ENCODE measurements at places on chromosomes 7 and 10.
A peak's percentile ranks its signal among the peaks of the same experiment; 100 is the strongest.

DNA sequence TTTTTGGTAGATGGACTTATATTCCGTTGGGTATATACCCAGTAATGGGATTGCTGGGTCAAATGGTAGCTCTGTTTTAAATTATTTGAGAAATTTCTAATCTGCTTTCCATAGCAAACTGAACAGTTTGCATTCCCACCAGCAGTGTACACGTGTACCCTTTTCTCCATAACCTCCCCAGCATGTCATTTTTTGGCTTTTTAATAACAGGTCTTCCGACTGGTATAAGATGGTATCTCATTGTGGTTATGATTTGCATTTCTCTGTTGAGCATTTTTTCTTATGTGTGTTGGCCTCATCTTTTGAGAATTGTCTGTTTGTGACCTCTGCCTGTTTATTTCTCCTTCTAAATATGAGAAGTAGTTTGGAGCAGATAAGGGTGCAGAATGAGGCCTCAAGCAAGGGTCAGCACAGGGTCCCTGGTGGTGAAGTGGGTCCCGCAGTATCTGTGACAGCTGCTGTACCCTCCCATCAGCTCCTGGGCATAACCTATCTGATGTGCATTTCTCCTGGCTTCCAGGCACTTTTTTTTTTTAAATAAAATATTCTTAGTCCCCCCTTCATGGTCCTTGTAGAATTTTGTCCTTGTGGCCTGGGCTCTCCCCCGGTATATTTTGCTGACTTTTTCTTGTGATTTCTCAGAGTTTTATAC is 73.5 kb downstream of the PROSER2 start:
- DNase-seq, result no peak

DNA sequence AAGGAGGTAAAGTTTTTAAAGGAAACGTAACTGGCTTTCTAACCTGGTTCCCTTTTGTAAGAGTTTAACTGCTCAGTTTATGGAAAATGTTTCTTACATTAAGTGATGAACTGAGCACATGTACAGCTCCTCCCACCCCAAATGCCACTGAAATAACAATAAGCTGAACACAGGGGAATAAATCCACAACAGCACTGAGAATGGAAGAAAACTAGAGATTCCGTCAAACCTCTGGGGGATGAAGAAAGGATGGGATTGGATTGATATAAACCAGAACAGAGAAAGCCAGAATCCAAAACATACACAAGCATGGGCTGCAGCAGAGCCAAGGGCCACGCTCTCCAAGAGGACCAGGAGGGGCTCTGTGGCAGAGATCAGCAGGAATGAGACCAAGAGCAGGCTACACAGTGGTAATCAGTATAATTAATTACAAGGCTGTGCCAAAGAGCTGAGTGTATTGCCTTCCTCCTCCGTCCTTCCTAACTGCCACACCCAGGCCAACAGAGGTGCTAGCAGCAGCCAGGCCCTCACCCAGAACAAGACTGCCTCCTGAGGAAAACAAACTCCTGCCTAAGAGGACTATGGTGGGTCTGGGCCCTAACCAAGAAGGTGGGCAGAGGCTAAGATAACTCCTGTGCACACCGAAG is 73.9 kb downstream of the KIAA1549 start:
- DNase-seq, result no peak

DNA sequence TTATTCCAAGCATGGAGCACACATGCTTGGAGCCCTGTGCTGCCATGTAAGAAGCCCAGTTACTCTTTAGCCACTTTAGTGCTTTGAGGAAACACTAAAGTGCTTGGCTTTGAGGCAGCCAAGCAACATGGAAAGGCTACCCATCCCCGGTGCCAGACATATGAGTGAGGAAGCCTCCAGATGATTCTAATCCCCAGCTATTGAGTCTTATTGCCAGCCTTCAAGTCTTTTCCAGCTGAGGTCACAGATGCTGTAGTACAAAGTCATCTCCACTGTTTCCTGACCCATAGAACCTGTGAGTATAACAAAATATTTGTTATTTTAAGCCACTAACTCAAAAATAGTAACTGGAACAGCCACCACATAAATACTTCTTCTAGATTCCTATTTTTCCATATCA is 91.4 kb upstream of the CYP26C1 start:
- DNase-seq, result no peak

- DNase-seq, result no peak
Observed at GRCh38 chr10:99466632-99467223, 36.3 kb upstream of the GOT1 start.

DNA sequence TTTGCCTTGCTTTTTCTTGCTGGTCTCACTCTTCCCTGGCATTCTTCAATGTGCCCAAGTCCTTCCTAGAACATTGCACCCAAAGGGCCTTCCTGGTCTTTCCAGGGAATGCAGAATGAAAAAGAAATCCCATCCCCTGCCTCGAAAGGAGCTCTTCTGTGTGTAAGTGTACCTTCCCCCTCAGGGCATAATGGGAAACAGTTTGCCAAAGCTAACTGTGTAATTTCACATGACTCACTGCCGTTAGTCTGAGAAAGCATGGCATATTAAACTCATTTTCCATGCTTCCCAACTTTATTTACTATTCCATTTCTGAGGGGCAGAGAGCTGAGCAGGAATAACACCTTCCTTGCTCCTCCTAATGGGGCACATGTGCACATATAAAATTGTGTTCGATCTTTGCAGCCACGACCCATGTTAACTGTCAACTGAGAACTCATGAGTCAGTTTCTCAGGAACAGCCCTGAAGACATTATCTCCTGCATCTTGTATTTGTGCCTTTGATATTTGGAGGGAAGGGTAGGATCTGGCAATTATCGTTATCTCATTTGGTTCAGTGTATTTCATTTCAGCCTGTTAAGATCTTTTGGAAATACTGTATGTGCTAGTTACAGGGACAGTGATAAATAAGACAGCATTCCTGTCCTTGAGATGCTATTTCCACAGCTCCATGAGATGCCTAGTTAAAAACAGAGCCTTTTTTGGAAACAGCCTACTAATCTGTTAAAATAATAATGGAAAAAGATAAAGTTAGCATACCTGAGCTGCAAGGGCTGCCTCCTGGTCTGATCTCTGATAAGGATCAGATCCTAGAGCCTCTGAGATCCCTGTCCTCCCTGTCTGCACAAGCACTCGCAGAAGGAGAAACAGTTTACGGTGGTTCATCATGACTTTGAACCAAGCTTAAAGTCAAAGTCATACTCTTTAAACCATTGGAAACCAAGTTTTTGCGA is 42.3 kb downstream of the IKZF1 start:
- DNase-seq, result peak; percentile 13

DNA sequence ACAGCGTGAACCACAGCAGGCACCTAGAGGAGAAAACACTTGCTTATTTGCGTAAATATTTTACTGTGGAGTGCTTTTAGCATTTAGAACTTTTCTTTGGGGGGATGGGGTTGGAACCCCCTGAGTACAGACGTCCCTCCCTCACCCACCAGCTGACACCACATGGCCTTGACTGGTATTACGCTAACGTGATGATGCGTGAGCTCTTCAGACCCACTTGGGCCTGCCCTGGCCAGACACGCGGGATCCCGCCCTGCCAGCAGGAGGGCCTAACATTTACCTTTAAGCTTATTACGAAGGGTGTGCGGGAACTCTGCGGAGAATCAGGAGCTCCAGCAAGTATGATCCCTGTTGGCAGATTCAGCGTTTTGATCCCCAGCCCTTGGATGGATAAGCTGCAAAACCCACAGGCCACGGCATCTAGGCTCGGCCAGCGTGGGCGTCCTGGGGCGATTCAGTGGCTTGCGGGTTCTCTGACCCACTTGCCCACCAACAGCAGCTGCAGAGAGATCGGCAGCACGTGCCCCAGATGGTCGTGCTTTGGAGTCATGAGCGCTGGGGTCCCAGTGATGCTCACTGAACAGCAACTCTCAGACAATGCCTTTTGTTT is 545.5 kb upstream of the FOXK1 start:
- DNase-seq, result peak; percentile 11

DNA sequence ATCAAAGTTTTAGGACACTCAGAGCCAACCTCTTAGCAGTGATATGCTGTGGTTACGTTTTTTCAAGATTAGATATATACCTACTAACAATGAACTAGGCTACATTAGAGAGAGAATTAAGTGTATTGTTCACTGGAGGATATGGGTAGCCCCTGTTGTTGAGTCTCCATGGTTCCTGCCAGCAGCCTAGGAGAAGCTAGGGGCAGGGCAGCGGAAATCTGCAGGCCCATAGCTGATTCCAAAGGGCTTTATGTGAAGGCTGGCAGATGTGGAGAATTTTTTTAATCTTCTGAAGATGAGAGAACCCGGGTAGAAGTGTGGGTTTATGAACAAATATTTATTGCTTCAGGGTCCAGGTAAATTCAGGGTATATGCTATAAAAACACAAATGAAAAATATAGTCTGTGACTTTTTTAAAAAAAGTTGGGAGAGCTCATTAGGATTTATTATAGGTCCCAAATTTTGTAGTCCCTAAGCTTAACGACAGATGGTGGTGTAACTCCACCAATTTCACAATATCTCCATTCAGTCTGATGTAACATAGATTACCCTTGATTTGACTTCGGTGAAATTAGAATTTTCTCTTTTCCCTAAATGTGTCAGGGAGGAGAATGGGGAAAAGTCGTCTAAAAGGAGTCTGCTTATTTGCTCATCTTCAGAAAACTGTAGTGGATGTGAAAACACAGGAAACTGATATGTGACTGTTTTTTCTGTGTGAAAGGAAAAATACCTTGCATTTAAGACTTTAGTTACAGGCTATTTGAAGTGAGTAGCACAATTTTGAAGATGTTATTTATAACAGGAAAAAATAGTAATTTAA is 163.0 kb upstream of the PPP1R3A start:
- DNase-seq, result peak; percentile 79

DNA sequence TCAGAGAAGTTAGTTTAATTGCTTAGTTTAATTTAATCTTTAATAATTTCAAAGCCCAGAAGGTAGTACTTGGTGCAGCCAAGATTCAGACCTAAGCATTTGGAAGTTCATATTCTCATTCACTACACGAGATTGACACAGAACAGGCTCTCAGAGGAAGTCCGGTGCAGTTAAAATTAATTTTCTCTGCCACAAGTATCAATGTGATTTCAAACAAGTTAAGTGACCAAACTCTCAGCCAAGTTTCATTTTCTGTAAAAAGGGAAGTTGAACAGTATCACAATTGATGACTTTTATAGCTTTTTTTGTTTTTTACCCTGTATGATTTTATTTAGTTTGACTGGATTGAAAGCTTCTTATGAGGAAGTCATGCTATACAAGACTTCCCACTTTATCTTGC is 1494.9 kb upstream of the LRRTM3 start:
- DNase-seq, result no peak

DNA sequence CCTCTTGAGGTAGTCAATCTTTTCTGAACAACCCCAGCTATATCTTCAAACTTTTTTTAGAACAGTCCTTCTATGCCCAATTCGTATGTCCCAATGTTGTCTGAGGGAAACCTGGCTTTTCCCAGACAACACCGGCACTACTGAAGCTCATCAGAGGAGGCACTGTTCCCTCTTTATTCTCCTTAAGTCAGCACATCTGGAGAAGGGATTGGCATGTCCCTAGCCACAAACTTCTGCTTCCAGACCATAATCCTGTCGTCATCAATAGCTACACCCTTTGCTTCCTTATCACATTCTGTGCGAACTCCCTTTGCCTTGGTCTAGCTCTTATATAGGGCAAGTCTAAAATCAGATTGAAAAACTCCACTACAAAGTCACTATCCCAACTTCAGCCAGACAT is 22.9 kb downstream of the PON3 start:
- no peak for DNase-seq

DNA sequence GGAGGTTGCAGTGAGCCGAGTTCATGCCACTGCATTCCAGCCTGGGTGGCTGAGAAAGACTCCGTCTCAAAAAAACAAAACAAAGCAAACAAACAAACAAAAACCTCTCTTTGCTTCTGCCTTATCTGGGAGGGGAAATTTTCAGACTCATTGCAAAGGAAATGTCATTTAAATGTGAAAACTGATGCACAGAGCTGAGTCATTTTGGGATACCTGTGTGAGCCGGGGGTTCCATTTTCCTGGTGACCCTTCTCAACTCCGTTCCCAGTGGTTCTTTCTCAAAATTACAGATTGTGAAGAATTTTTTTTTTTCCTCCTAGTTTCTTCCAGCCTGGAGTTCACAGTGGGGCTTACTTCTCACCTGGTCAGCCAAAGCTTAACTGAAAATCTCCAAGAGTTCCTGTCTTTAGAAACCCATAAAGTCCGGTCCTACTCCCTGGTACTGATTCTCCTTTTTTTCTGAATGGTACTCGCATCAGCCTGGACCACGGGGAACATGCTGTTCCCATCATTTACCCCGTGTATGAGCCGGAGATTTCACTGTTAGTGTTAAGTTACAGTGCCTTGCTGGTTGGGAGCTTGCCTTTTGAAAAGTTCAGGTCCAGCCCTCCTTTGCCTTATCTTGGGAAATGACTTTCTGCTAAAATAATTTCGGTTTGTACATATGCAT is 56.9 kb downstream of the RBM20 start:
- no peak for DNase-seq

GRCh38 chr7:121451367-121452094 is 55.4 kb upstream of the FAM3C start:
- no peak for DNase-seq

DNA sequence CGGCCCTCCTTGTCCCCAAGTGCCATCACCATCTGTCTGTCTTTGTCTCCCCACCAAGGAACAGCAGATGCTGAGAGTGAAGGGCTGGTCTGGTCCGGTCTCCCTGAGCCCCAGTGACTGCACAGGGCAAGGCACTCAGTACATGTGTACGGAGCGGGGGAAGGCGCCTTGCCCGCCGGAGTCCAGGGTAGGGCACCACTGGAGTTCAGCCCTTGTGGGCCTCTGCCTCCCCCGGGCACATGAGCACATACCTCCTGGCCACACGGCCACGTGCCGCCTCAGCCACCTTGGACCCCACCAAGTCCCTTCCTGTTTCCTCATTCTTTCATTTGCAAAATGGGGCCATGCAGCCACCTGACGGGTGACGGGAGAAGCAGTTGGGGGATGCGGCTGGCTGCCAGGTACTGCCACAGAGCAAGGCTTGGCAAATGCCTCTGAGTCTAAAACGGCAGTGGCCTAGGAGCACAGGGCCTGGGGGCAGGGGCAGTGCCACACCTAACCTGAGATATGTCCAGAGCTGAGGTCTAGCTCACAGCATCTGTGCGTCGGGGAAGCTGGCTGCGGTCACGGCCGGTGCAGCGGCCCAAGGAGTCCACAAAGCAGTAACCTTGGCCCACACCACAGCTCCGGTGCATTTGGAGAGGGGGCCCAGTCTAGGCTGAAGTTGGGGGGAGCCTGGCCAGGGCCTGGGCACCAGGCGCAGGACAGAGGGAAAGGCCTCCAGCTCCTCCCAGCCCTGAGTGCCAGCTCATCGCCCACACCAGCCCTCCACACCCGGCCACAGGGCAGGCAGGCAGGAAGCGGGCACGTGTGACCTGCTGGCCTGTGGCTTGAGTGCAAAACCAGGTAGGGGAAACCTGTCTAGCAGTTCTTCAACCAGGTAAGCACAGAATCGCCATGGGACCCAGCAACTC is 5.2 kb downstream of the ADAP1 start:
- DNase-seq, result no peak

GRCh38 chr10:68586606-68587305 is 26.6 kb downstream of the TET1 start:
- no peak for DNase-seq
